ENCODE measurements at places on chromosomes 16 and 17. TPM values are rescaled to one million over a fixed set of nuclear protein-coding genes. Genes with fewer than 3 reads are reported as not detected.

DNA sequence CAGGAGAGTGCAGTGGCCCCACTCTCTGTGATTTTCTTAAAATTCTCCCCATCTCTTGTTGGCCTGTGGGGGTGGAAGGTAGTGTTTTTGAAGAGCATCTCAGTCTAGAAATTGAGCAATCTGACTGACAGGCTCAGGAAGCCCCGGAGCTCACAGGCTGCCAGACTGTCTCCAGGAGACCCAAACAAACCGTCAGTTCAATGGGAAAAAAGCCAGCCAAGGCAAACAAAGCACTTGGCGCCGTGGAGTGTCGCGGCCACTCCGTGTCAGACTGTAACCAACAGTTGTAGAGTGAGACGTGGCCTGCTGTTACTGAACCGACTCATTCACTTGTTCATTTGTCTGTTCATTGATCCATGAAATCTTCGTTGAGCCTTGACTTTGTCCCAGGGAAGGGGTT, 33.7 kb downstream of the RGS9 start:
- no peak for DNase-seq

DNA sequence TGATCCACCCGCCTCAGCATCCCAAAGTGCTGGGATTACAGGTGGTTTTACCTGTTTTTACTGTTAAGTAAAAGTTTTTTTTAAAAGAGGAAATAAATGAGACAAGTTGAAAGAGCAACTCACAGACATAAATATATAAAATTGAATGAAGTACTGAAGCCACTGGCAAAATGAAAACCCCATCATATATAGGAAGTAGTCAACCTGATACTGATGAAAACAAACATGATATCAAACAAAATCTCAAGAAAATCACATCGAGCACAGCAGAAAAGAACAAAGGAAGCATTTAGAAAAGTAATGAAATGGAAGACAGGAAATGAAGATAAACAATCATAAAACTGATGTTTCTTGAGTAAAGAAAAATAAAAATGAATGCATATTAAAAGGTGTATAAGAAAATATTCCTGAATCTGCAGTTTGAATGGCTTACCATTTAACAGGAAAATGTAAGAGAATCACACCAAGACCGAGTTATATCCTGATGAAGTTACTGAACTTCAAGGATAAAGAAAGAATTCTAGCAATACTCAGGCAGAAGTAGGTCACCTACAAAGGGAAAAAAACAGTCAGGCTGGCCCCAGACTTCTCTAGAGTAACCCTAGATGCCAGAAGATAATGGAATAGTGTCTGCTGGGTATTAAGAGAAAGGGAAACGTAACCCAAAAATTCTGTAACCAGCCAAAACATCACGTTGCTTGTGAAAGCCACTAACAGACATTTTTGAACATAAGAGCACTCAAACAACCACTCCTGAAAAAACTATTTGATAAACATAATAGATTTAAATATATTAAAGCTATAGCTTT, 31.5 kb downstream of the UBE2G1 start:
- DNase-seq, result no peak

DNA sequence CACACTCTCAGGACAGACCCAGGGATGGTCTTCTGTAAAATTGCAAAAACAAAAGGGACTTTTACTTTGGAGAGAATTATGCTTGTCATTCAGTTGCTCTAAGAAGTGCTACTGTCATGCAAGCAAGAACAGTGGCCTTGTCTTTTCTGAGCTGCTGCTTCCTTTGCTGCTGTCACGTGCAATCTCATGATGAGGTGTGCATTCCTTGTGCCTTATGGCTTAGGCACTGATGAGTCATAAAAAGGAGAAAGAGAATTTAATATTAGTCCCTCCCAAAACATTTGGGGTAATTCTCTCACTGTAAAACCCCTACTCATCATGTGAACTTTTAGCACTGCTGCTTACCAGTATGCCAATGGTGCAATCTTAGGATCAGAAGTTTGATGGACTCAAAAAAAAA, 2051.3 kb downstream of the TP53TG3F start:
- DNase-seq, result no peak

GRCh38 chr17:28136923-28137322, 94.4 kb downstream of the NLK start:
- no peak for DNase-seq

Gene KRT16
- not detected for total RNA-seq

DNA sequence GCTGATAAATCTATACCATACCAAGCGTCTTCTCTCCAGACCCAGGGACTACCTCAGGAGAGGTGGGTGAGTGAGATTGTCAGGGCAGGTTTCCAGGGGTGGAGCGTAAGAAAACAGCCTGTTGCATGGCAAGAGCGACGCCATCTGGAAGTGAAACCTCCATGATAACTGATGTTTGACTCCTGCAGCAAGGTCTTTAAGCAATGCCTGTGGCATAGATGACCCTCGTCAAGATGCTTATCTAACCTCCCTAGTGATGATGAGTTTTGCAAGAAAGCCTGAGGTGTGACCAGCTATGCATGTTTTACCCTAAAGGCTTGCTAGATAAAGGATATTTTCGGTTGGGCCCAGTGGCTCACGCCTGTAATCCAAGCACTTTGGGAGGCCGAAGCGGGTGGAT, 71.6 kb downstream of the GSG1L start:
- DNase-seq, result no peak

- no peak for DNase-seq
Measured at GRCh38 chr16:50602531-50603205, 54.5 kb downstream of the NKD1 start.

Gene CTU2
- 15.1 TPM for total RNA-seq

- no peak for DNase-seq
Measured at GRCh38 chr16:87409781-87410180, 17.6 kb downstream of the MAP1LC3B start.

DNA sequence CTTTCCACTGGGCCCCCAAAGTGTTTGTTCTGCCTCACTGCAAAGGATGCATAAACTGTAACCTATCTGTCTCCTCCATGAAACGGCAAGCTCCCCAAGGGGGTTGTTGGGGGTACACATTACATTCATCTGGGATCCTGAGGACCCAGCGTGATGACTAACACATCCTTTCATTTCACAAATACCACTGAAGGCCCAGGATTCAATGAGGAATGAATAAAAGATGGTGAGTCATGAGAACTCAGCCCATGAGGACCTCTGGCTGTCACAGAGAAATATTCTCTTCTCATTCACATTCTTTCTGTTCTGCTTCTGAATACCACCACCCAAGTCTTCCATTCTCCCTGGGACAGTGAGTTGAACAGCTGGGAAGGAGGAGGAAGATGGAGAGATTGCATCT, 149.8 kb downstream of the RBFOX3 start:
- DNase-seq, result no peak

- DNase-seq, result no peak
Measured at GRCh38 chr16:68079626-68080344, 5.4 kb upstream of the NFATC3 start.

Gene OTOP2
- total RNA-seq, result not detected

DNA sequence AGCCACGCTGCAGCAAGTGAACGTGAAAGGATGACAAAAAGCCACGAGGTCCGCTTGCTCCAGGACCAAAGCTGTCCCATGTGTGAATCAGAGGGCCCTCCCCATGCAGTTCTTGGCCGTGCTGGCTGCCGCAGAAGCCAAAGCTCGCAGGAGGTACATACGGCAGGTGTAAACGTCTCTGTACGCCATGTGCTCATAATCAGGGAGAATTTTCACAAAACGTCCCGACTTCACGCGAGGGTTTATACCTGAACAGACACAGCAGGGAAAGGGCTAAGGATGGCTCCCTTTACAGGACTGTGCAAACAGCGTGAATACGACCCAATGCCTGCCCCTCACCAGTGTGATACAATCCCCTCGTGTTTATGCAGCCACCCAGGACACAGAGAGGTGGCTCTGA, 25.3 kb downstream of the FBXO31 start:
- no peak for DNase-seq

Gene TRPV3
- 0.82 TPM for total RNA-seq

Gene CLUH
- total RNA-seq, result 24.1 TPM

DNA sequence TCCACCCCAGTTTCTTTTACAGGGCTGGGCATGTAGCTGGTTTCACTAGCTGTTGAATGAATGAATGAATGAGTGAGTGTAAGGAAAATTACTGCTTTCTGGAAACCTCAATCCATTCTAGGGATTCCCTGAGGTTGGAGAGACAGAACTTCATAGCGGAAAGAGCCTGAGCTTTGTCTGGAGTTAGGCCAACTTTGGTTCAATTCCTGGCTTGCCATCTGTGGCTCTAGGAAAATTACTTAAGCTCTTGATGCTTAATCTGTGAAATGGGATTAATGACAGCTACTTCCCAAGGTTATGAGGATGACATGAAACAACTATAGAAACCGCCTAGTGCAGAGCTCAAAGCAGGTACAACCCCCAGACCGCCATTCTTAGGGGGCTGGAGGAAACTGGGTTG, 76.3 kb upstream of the AXIN2 start:
- no peak for DNase-seq

Gene PIRT
- under 0.01 TPM for total RNA-seq

GRCh38 chr16:86398622-86399021, 111.7 kb upstream of the FOXF1 start:
- no peak for DNase-seq

GRCh38 chr17:27778183-27778582, 22.1 kb downstream of the NOS2 start:
- DNase-seq, result no peak

GRCh38 chr16:87421003-87421912, 29.1 kb downstream of the MAP1LC3B start:
- DNase-seq, result no peak

DNA sequence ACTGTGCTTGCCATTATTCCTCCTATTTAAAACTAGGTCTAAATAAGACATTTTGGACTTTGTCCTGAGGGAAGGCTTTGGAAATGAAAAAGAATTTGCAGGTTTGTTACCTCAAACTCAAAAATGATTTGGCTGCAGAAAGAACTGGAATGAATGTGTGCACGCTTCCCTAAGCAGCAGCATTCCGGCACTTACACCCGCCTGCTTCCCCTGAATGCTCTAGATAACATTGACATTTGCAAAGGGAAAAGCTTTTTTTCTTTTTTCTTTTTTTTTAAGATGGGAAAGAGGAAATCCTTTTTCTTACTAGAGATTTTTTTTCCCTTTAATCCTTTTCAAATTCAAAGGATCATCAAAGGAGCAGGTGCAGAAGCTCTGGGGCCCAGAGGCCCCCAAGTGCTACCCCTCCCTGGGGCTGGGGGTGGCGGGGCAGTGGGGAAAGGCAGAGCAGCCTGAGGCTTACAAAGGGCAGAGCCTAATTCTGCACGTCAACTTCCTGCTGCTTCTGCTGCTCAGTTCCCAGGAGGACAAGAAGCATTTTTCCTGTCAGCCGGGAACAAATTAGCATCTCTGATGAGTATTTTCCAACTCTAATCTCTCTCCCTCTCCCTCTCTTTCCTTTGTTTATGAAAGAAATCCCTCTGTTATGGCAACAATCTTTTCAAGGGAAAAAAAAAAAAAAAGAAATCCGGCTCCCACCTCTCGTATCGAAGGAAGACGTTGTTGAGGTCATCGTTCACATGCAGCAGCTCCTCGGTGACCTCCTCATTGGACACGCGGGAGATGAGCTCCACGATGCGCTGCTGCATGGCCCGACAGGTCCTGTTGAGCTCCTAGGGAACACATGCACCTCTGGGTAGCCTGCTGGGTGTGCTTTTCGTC, 32.1 kb upstream of the SREBF1 start:
- DNase-seq, result no peak

DNA sequence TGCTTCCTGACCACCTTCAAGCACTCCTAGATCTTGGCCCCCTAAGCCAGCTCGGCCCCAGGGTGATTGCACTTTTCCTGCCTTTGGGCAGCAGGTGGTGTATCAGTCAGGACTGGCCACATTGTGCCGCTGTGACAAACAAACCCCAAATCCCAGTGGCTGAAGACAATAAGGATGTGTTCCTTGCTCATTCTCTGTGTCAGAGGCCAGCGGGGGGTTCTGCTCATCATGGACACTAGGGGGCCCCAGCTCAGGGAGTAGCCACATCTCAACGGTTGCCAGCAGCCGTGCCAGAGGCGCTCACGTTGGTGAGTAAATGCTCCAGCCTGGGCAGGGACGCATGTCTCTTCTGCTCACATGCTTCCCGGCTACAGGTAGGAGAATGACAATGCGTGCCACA, 60.4 kb downstream of the ZDHHC7 start:
- DNase-seq, result no peak

- peak; percentile 39 for DNase-seq
Measured at GRCh38 chr17:37373530-37374159, 2.1 kb upstream of the C17orf78 start.

Gene CMTM2
- total RNA-seq, result not detected

DNA sequence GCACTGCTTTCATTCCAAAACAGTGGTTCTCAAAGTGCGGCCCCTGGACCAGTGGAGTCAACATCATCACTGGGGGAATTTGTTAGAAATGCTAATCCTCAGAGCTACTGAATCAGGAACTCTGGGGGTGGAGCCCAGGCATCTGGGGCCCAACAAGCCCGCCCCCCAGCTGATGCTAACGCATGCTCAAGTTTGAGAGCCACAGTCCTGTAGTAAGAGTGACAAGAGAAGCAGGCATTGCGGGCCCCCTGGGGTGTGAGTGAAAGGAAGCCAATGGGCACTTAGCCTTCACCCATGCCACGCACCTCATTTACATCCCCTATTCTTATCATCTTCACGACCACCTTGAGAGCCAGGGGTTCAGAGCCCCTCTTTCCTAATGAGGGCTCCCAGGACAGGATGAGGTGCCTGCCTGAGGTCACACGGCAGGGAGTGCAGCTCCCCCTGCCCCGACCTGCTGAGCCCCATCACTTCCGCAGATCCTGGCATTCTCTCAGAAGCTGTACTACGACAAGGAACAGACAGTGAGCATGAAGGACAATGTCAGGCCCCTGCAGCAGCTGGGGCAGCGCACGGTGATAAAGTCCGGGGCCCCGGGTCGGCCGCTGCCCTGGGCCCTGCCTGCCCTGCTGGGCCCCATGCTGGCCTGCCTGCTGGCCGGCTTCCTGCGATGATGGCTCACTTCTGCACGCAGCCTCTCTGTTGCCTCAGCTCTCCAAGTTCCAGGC, 9.1 kb downstream of the CA4 start:
- DNase-seq, result peak; percentile 16

DNA sequence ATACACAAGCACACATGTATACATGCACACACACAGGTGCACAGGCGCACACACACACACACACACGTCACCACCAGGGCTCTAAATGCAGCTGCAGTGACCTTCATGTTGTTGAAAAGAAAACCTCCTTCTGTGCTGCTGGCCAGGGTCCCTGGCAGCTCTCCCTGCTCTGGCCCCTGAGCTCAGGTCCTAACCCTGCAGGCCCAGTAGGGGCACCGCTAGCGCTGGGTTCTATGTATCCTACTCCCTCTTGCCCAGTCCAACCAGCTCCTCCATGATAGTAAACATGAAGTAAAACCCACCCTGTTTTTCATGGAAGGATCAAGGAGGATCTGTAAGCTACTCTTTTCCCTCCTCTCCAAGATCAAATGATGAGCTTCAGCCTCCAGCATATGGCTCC, 172.8 kb downstream of the RBFOX3 start:
- DNase-seq, result no peak
